ENCODE measurements at places on chromosomes 2 and 18.
A peak's percentile ranks its signal among the peaks of the same experiment; 100 is the strongest.

- no peak for DNase-seq
Measured at GRCh38 chr18:10011061-10011460, 97.2 kb downstream of the VAPA start.

- DNase-seq = peak; percentile 44
Measured at GRCh38 chr2:106638043-106638442, 150.9 kb downstream of the CD8B2 start.

DNA sequence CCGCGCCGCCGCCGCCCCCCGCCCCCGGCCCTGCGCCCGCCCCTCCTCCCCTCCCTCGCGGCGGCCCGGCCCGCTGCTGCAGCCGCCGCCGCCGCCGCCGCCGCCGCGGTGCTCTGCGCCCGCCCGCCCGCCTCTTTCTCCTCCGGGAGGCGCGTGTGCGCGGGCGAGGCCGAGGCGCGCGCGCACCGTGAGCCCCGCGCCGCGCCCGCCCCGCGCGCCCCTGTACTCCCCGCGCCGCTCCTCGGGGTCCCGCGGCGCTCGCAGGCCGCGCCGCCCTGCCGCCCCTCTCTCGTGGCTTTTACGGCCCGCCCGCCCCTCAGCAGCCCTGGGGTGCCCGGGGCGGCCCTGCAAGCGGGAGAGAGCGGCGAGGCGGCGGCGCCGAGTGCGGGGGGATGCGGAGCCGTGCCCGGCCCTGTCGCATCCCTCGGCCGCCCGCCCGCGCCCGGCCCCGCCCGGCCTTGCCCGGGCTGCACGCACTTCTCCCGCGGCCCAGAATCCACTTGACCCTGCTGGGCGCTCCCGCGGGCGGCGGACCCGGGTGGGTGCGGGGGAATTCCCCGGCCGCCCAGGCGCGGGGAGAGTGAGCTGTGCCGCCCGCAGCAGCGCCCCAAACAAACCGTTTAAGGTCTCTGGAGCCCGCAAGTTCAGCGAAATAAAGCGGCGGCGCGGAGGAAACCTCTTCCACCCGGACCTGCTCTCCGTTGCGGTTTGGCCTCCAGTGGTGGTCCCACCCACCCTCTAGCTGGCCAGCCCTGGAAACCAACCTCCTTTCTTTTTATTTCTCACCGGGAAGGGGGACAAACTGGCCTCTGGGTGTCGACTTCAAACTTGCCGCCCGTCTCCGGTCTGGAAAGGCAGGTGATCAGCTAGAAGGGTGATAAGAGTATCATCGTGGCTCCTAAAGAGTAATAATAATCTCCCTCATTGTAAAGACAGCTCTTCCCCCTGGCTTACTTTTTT lies 37.4 kb downstream of the AFF3 start:
- peak; percentile 40 for DNase-seq

DNA sequence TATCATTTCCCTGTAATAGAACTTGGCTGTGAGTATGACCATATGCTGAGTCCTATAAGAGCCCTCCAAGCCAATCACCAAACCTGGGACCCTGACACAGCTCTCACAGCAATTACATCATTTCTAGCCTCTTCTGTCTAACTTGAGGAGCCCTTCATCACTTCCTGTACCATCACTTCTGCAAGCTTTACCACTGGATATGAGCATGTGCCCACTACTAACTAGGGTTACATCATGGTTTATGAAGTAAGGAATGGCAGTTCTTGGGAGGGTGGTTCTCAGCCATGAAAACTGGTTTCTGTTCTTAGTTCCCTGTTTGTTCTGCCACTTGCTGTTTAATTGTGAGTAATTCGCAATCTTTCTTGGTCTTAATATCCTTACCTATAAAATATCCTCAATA lies 31.0 kb upstream of the EPB41L3 start:
- no peak for DNase-seq

All from fibroblast of skin of back (primary cell).